T-helper 17 cell (primary cell): ENCODE measurements at places on chromosomes 2 and 18.

- no peak for DNase-seq
Observed at GRCh38 chr2:105438104-105438929, 39.5 kb upstream of the FHL2 start.

GRCh38 chr18:22345718-22346117 is 72.0 kb downstream of the CTAGE1 start:
- no peak for DNase-seq

DNA sequence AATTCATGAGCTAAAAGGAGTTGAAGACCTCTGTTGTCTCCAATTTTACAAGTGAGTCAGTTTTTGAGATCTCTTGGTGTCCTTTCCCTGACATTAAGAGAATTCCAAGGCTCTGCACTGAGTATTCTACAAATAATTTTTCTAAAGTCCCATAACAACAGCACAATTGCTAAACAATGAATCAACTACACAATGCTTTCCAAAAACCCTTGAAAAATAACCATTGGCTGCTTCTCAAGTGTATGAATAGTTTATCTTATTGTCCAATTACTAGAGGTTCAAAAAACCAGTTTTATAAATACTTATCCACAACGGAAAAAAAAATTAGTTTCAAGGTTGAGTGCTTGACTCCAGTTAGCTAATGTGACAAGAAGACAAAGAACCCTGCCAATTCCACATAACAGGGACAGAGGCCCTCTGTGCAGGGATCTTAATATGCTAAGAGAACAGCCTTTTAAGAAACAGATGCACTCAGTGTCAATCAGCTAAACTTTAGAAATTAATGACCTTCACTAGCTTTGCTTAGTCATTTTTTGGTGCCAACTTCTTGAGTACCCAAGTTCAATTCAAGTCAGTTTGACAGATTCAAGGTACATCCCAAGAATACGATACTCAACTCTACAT is 266.6 kb upstream of the CYP26B1 start:
- DNase-seq = no peak

- no peak for DNase-seq
Observed at GRCh38 chr18:7684357-7684756, 117.2 kb downstream of the PTPRM start.

DNA sequence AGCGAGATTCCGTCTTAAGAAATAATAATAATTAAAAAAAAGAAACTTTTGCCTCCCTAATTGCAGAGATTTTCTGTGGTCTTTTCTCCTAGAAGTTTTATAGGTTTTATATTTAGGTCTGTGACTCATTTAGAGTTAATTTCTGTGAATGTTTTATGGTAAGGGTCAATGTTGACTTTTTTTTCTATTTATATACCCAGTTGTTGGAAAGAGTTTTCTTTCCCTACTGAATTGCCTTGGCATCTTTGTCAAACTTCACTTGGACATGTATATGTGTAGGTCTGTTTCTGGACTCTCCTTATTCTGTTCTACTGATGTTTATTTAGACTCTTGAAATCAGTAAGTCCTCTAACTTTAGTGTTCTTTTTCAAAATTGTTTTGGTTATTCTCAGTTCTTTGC is 5.5 kb downstream of the ZNF512 start:
- DNase-seq = no peak

DNA sequence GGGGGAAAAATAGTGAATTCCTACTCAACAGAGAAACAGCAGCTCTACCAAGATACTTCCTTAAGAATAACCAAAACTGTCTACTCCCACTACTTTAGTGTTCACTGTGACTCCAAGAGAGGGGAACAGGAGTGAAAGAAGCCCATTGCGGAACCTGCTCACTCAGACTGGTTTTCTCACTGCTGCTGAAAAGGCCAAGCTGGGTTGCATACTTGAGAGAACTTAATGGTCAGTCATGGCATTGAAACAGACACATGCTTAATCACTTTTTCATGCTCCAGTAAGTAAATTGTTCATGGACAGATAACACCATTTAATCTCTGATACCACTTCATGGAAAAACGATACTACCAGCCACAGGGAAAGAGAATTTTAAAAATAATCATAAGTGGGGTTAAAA is 35.7 kb upstream of the SLC8A1 start:
- no peak for DNase-seq

- DNase-seq = no peak
Observed at GRCh38 chr2:232512602-232513001, 7.6 kb upstream of the PRSS56 start.

GRCh38 chr2:28680657-28681056 is 71.0 kb upstream of the PPP1CB start:
- no peak for DNase-seq

- no peak for DNase-seq
Observed at GRCh38 chr18:47791461-47791985, 138.9 kb downstream of the SMAD2 start.

- no peak for DNase-seq
Observed at GRCh38 chr2:20357638-20358389, 7.2 kb upstream of the PUM2 start.

- DNase-seq = no peak
Observed at GRCh38 chr18:36312806-36313395, 15.4 kb downstream of the FHOD3 start.

DNA sequence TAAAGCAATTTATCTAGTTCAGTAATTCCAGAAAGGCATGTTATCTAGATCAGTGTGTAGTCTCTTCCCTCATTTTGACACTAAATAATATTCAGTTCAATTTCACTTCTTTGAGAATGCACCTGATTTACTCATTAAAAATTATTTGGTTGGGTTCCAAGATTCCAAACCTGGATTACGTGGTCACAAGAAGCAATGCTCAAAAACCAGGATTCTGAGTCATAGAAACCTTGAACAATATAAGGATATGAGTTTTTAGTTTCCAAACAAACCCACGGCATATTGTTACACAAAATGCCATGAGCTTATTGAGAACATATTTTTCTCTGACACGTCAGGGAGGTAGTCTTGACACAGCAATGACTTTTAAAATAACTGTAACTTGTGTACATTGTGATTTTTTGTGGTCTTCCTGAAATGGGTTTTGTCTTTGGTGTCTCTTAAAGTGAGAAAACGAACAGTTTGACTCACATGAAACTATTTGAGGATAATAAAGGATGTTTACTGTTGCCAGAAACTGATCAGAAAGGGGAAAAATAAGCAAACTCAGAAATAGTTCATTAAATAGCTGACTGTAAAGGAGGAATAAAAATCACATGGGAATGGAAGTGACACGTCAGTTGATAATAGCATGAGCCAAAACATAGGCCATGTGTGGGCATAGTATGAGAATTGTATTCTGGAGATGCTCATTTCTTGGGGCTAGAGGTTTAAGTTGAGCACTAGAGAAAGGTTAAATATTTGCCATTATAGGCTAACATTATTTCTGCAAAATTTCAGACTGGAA is 617.7 kb upstream of the CDH2 start:
- no peak for DNase-seq

- DNase-seq = no peak
Observed at GRCh38 chr2:85449214-85449588, 30.7 kb downstream of the SH2D6 start.

GRCh38 chr18:26088487-26088886 is 1.9 kb downstream of the SS18 start:
- DNase-seq = no peak

DNA sequence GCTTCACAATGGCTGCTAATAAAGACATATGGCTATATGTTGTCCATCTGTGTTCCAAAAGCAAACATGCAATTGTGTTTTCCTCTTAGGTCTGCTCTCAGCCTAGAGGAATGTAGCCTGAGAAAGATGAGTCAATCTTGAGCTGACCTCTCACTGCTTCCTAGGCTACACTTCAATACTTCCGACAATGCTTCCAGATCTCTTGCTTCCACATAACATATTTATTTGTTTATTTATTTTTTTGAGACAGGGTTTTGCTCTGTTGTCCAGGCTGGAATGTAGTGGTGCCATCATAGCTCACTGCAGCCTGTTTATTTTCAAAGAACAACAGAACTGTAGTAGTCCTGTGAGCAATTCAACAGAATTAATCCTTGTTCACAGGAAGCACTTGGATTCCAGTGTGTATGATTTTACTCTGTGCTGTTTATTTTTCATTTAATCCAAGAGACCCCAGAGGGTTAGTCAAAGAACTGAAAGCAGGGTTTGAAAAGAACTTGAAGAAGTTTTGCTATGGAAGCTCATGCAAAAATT is 437.9 kb downstream of the TXNL1 start:
- DNase-seq = no peak

DNA sequence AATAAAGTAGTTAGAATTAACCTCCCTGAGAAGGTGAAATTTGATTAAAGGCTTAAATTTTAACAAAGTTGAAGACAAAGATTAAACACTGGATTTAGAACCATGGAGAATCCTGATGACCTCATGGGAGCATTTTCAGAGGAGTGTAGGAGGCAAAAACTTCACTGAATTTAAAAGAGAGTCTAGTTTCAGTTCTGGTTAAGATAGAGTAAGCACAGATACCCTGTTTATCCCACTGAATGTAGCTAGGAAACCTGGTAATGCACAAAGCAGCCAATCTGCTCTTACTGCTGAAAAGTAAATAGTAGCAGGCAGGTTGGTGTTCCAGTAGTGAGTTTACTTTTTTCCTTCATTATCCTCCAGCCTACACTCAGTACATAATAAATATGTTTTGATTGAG is 654.9 kb upstream of the SYT4 start:
- DNase-seq = no peak

DNA sequence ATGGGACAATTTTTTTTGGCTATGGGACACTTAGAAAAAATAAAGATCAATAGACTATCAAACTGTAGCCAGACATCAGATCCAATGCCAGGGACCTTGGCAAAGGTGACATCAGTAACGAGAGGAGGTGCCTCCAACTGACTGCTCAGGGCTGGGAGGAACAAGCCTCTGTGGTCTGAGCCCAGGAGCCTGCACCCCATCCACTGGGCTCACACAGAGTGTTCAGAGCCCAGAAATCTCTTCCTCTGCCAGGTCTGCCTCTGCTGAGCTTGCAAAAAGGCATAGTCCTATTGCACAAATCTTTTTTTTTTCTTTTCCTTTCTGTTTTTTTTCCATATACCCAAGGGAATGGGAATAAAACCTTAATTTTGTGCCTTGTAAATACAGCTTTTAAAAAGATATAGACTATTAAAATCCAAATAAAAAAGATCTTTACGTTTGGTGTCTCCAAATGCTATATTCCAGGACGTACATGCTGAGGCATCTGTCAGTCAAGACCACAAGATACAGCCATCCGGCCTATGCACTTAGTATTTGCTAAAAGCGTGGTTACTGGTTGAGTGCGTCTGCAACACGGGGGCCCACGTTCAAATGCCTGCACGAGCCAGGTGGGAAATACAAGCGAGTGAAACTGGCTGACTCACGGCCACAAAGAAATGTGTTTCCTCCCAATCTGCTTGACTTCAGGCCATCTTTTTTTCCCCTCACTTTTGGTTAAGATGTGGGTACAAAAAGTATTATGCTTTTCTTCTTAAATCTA is 7.8 kb upstream of the ARHGAP25 start:
- peak; percentile 48 for DNase-seq

- no peak for DNase-seq
Observed at GRCh38 chr2:112685271-112685884, 35.4 kb upstream of the NT5DC4 start.

DNA sequence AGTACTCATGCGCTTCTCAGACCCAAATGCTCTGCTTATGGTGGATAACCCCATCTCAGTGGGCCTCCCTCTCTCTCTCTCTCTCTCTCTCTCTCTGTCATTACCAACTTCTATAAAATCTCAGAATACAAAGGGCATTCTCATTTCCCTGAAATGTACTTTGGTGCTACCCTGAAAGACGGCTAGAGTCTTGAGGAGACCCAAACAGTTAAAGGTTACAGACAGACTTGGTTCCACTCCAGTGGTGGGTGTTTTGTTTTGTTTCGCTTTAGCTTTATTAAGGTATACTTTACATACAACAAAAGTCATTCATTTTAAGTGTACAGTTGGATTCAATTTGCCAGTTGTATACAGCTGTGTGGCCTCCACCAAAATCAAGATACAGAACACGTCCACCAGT is 60.9 kb downstream of the BCL11A start:
- DNase-seq = no peak

- no peak for DNase-seq
Observed at GRCh38 chr18:58446391-58447060, 182.4 kb downstream of the ALPK2 start.

- DNase-seq = no peak
Observed at GRCh38 chr2:207805566-207806226, 36.0 kb upstream of the FZD5 start.

DNA sequence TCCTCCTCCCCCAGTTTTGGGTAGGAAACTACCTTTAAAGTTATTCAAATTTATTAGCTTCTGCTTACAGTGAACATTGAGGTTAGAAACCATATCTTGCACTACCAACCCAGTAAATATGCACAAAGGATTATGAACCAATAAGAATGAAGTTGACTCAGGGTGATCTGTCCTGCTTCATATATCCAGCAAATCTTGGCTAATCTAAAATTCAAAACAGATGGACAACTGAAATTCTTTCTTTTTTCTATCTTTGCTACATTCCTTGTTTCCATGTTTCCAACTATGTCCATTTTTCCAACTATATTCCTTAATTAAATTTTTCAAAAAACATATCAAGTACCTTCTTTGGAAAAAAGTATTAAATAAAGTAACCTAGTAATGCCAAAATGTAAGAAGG is 149.3 kb downstream of the FAM124B start:
- DNase-seq = no peak

GRCh38 chr2:12167525-12168317 is 421.3 kb downstream of the LPIN1 start:
- DNase-seq = no peak

- no peak for DNase-seq
Observed at GRCh38 chr2:233513953-233514655, 52.5 kb downstream of the USP40 start.

DNA sequence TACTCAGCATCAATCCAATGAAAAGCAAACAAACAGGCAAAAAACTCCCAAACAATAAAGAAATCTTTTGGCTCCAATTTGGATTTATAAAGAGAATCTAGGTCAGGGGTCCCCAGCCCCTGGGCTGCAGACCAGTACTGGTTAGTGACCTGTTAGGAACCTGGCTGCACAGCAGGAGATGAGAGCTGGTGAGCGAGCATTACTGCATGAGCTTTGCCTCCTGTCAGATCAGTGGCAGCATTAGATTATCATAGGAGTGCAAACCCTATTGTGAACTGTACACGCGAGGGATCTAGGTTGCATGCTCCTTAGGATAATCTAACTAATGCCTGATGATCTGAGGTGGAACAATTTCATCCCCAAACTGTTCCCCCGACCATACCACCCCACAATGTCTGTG is 102.2 kb downstream of the KIAA1328 start:
- DNase-seq = no peak

GRCh38 chr2:109287413-109287812 is 158.4 kb downstream of the SH3RF3 start:
- DNase-seq = no peak
